ENCODE measurements at places on chromosomes 7 and 10.

GRCh38 chr10:74096777-74097176 lies 53.9 kb downstream of the AP3M1 start:
- DNase-seq = no peak

DNA sequence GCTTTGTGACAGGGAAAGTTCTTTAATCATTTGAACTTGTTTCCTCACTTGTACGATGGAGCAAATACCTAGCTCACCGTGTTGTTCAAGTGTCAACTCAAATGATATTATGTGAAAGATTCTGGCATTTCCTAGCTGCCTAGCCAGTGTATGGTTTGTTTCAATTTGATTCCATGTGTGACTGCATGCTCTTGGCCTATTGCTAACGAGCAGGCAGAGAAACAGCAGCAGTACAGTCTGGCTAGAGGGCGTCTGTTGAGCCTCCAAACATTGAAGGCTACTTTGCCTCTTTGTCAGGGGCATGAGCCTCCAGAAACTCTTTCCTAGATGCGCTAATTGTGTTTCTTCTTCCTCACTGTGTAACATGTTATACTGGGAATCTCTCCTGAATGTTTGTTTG lies 417.4 kb downstream of the EXOC4 start:
- DNase-seq = no peak

GRCh38 chr10:125024497-125025234 lies 82.7 kb downstream of the ZRANB1 start:
- DNase-seq = no peak

GRCh38 chr10:17712717-17713471 lies 39.1 kb upstream of the TMEM236 start:
- DNase-seq = no peak

DNA sequence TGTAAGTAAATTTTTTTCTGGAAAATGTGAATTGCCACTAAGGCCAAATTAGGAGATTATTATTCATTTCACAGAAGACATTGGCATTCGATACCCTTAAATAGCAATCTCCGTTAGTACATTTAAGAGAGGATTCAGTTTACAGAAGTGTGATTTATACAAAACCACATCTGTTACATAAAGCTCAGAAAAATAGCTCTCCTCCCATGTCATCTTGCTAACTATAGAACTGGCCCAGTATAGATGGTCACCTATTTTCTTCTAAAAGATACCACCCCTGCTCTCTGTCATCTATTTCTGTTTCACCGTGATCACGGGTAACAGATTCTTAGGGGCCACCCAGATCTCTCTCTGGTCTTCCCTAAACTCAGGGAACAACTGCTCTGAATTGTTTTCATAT lies 119.1 kb downstream of the HIP1 start:
- no peak for DNase-seq

- no peak for DNase-seq
Observed at GRCh38 chr7:505171-505570, 14.5 kb downstream of the PDGFA start.

- DNase-seq = no peak
Observed at GRCh38 chr7:42070068-42070467, 166.9 kb downstream of the GLI3 start.

- DNase-seq = no peak
Observed at GRCh38 chr7:127885843-127886242, 145.4 kb downstream of the LRRC4 start.

GRCh38 chr10:52383088-52383487 lies 69.0 kb downstream of the DKK1 start:
- DNase-seq = no peak

- DNase-seq = no peak
Observed at GRCh38 chr7:128755075-128755818, 16.1 kb downstream of the CALU start.

DNA sequence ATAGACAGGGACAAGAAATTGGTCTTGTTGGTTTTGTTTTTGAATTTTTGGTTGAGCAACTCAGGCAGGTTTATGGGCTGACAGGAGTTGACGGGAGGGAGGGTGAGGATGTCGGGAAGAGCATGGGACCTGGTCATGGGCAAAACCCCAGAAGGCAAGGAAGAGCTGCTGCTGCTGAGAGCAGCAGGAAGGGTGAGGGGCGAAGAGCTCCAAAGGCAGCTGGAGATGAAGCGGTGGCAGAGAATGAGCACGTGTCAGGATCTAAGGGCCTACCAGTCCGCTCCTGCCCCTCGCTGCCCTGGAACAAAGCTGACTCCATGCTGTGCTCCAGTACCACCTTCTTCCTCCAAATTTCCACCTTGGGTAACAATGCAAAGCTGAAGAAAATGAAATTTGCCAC lies 84.3 kb downstream of the ARHGAP22 start:
- no peak for DNase-seq

GRCh38 chr10:93415693-93416092 lies 66.4 kb downstream of the MYOF start:
- DNase-seq = no peak

DNA sequence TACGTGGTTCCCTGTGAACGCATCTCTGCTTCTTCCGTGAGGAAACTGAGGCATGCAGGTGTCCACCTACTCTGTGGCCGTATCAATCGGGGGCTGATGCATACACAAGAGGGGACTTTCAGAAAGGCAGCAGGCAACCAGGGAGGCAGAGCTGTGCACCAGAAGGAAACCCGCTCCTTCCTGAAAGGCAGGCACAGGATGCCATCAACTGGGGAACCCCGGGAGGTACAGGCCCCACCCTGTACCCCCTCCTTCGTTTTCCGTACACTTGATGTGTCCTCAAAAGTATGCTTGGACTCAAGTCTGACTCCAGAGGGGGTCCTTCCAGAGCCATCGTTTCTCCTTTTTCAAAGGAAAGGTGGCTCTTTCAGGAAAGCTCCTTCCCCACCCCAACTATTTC lies 59.5 kb downstream of the ASB13 start:
- no peak for DNase-seq

DNA sequence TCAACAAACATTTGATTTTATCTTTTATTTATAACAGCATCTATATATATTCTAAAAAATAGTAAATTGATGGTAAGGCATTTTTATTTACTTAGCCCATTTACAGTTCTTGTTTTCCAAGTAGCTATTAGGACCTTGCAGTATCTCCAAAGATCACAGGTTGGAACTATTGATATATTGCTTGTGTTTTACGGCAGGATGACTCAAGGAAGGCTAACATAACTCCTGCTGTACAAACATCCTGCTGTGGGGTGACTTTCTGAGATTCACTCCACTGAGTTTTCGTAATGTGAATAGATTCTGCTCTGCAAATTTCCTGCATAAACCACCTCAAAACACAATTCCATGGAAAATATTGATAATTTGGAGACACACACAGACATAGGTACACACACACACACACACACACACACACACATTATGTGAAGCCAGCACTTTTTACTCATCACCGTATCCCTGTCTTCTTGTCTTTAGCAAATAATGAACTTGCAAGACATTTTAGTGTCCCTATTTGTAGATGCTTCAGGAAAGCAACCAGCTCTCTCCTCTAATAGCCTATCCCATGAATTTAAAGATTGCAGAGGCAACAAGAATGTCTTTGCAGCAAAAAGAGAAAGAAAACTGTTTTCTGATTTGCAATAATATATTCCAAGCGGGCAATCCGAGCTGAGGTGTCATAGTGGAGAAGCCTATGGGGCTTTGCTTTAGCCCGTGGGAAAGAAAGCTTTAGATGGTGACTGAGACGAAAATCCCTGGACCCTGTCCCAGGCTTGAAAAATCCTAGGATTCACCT lies 722 bp downstream of the AGR2 start:
- DNase-seq = no peak

GRCh38 chr10:16995867-16996529 lies 133.6 kb downstream of the CUBN start:
- DNase-seq = no peak

GRCh38 chr10:72685264-72685921 lies 6.5 kb upstream of the MCU start:
- DNase-seq = no peak

DNA sequence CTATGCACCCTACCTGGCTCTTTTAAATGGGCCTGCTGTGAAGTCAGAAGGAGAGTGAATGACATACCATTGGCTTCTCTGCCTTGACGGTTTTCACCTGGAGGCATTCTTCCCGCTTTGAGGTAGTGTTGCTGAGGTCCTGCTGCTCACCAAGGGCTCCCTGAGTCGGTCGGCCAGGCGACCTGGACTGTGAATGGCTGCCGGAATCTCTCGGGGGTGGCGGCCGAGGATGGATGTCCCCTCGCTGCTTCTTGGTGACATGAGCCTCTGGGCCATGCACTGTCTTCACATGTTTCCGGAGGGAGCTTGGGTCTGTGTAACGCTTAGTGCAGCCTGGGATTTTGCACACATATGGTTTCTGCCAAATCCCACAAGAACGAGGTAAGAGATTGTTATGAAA lies 264.7 kb downstream of the GLI3 start:
- no peak for DNase-seq

DNA sequence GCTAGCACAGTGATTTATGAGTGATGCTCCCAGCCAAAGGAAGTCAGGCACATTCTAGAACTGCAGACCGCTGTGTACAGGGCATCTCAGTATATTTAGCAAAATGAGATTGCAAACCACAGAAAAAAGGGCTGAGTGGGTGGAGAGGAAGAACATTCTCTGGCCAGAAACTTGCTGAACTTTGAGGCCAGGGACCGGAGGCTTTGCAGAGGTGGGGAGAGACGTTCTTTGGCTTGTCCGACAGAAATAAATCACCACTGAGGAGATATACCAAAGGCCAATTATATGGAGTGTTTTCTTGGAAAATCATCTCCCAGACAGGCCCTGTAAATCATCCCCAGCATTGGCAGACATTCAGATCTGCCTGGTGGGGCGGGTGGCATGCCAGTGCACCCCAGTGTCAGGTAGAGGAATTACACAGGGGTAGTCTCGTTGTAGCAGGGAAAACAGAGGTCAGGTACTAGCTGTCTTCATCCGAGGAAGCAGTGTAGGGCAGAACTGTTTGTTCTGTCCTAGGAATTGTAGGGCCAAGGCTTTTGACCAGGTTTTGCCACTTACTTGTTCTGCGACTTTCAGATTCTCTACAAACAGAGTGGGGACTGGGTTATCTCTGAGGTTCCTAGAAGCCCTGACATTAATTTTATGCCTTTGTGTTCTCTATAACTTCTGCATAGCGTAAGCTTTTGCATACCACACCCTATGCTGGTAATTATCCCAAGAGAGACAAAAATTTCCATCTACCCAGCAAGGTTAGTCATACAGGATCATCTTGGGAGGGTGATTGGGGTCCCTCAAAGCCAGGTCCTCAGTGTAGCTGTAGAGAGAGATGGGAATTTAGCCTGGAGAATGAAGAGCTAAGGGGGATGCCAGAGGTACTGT lies 655.6 kb downstream of the LRMDA start:
- no peak for DNase-seq

DNA sequence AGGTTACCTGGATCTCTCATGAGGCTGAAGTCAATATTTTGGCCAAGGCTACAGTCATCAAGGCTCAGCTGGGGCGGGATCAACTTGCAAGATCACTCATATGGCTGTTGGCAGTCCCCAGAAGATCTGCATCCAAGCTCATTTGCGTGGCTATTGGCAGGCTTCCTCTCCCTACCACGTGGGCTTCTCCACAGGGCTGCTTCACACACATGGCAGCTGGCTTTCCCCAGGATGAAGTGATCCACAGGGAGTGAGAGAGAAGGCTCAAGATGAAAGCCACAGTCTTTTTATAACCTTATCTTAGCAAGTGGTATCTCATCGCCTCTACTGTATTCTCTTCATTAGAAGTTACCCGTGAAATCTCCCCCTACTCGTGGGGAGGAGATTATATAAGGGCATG lies 167.4 kb downstream of the TMEM26 start:
- DNase-seq = no peak

- DNase-seq = no peak
Observed at GRCh38 chr10:4202938-4203337, 417.9 kb upstream of the KLF6 start.

- no peak for DNase-seq
Observed at GRCh38 chr10:125845617-125846016, 22.3 kb downstream of the BCCIP start.

- DNase-seq = no peak
Observed at GRCh38 chr10:11448545-11449244, 162.8 kb downstream of the USP6NL start.
